Activated naive CD4-positive, alpha-beta T cell treated with anti-CD3 and anti-CD28 coated beads, Interleukin-2, amount 50 U/mL, for 16 hours (primary cell): ENCODE measurements at places on chromosomes 2 and 18.

- no peak for DNase-seq
Measured at GRCh38 chr18:30489890-30490643, 552.5 kb downstream of the DSC3 start.

DNA sequence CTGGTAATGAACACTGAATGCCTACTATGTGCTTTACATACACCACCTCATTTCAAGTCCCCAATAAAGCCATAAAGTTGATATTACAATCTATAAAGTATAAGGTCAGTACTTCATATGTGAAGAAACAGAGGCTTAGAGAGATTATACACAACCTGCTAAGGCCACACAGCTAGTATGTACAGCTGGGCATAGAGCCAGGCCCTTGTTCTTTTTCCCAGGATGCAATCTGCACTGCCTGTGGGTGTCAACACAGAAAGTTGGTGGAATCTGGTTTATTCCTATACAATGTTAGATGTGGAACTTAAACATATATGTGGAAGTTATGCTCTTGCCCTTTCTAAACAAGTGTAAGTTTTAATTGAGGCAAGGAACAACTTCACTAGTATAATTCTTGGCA, 32.8 kb downstream of the INSIG2 start:
- DNase-seq, result no peak

GRCh38 chr2:199503148-199503547, 45.4 kb upstream of the SATB2 start:
- DNase-seq, result no peak

GRCh38 chr2:161170958-161171932, 11.0 kb downstream of the TANK start:
- DNase-seq, result no peak

- DNase-seq, result no peak
Measured at GRCh38 chr2:233051241-233052149, 8.6 kb upstream of the INPP5D start.

GRCh38 chr18:32937066-32937465, 164.2 kb upstream of the KLHL14 start:
- no peak for DNase-seq

DNA sequence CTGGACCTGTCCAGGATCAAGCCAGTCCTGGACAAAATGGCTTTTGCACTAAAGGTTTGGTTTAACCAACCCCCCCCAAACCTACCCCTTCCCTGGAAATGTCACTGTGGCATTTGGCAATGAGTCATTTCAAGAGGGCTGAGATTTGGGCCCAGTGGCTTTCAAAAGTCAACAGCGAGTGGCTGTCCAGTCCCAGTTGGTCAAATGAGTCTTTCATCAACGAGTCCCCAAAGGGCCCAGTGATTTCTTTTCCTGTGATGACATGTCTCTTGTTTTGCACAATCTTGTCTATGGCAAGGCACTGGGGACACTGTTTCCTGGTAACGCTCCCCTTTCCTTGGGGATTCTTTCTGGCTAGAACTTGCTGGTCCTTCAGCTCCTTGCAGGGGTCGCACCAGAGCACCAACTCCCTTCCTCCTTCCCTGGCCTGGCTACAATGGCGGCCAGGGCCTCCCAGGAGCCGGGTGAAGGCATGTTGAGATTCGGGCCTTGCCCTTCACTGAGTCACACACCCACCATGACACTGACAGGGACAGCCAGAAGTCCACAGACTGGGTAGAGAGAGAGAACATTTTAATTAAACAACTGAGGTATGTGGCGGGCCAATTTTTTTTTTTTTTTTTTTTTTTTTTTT, 87.2 kb downstream of the SMAD7 start:
- no peak for DNase-seq

DNA sequence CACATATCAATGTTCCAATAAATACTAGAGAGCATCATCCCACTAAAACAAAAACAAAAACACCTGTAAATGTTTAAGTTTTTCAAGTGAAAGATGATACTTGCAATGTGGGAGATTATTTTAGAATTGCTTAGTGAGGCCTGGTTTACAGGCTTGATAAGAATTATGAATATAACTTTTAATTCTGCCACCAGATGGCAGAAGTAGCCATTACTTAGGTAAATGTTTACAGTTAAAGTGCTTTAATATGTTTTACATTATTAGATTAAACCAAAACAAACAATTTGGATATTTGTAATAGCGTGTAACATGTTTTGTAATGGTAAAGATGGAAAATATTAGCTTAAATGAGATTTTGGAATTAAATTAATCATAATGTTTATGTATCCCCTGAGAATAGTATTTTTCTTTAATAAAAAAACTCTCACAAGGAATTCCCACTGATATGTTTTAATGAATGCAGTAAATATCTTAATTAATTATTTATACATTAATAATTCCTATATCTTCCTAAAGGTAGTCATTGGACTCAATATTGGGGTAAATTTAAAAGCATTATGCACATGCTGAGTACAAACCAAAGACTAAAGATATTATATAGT, 522.0 kb downstream of the SPAG16 start:
- no peak for DNase-seq

- no peak for DNase-seq
Measured at GRCh38 chr18:76604108-76604934, 109.3 kb upstream of the ZNF516 start.

- no peak for DNase-seq
Measured at GRCh38 chr18:41818381-41819355, 136.4 kb upstream of the PIK3C3 start.

DNA sequence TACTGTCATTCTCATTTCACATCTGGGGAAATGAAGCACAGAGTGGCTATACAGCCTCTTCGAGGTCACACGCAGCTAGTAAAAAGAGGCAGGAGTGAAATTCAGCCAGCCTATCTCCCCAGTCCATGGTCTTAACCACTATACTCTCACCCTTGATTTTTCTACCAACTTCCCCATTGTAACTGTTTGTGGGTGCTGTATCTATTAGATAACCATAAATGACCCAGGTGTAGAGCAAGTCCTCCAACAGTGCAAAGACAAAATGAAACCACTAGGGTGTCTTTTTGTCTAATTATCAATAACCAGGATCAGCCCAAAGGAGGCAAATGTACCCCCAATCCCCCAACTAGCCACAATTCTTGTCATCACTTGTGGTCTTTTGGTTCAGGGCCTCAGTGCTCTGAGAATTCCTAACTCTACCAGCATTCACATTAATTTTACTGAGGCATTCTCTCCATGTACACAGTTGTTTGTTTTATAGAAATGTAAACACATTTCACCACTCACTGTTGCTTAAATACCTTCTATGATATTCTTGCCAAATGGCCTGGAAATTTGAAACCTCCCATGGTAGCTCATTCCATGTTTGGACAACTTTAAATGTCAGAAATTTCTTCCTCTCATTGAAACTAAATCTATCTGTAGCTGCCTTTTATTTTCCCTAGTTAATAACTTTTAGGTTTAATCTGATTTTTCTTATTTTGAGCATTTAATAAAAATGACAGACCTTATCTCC, 58.7 kb downstream of the SLC40A1 start:
- no peak for DNase-seq

DNA sequence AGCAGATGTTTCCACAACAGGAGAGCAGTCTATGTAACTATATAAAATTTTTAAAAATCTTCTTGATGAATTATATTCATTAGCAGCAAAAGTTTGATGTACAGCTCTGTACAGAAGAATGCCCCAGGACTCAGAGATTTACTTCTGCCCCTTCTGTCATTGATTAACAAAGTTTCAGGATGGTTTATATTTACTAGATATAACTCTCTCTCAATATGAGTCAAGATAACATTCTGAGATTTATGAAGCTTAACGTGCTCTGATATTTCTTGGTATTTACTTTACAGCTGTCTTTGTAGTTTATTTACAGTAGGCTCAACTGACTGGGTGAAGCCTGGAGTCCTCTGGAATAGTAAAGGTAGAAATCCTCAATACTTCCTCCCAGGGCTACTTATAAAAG, 93.6 kb upstream of the HNMT start:
- no peak for DNase-seq

GRCh38 chr18:13448335-13448795, 229.8 kb downstream of the LDLRAD4 start:
- DNase-seq, result no peak

GRCh38 chr2:204072443-204073324, 136.1 kb downstream of the ICOS start:
- DNase-seq, result peak; percentile 72

DNA sequence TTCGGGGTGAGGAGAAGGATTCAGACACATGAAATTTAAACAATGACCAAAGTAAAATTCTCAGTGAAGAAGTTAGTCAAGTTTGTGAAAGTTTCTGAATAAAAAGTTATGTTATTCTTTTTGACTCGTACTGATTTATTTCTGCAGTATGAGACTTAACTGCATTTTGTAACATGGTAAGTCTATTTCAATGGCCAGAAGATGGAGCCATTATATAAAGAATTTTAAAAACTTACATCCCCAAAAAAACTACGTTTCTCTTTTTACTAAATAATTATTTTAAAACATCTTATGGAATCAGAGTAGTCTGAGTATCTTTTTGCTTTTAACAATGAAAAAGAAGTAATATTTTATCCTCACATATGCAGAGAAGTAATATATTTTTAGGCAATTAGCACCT, 51.4 kb upstream of the SCN1A start:
- no peak for DNase-seq

GRCh38 chr2:219598308-219599078, 836 bp downstream of the STK11IP start:
- no peak for DNase-seq

GRCh38 chr2:217456016-217456415, 546.8 kb downstream of the TNS1 start:
- DNase-seq, result no peak

- DNase-seq, result no peak
Measured at GRCh38 chr2:28991460-28991859, 10.4 kb downstream of the TOGARAM2 start.

DNA sequence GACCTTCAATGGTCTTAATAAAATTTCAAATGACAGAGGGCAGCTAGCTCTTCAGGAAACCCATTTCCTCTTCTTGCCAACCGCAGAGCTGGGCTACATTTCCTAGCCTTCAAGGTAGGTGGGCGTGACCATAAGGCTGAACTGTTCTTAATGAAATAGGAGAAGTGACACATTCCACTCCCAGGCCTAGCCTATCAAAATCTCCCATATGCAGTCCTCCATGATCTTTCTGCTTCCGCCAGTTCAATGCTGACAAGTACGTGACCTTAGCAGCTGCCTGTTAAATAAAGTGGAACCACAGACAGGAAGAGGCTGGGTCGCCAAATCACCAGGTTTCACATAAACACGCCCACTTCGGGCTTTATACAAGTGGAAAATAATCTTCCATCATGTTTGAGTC, 13.2 kb downstream of the SERPINE2 start:
- DNase-seq, result peak; percentile 66

GRCh38 chr2:28419443-28420270, 27.0 kb downstream of the FOSL2 start:
- no peak for DNase-seq

DNA sequence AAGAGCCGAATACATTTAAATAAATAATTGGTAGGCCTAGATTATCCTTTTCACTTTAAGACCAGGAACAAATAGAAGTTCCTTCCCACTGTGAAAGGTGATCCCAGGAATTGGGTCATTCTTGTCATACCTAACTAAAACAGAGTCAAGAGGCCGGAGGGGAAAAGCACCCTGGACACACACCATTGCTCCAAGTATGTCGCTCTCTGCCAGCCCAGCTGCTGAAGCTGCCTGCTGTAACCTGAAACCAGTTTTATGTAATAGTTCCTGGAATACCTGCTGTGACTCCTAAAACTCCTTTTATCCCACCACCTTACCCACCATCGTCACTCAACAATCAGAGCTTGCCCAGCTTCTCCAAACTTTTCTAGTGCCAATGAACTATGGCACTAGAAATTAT, 217.1 kb downstream of the PTPRM start:
- no peak for DNase-seq

- no peak for DNase-seq
Measured at GRCh38 chr2:20410556-20411277, 36.2 kb upstream of the RHOB start.
